ENCODE measurements at places on chromosomes 11 and 22.

DNA sequence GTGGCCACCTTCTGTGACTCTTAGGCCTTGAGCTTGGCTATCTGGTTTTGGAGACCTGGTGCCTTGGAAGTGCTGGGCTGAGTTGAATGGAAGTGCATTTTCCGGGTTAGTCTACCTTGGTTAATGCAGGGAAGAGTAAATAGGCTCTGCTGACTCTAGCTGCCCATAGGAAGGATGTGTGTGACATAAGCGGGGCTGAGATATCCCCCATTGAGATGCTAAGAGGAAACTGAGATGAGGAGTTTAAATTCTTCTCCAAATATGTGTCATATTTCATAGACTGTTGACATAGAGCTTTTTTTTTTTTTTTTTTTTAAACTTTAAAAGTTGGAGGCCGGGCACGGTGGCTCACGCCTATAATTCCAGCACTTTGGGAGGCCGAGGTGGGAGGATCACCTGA, 30.8 kb downstream of the ZNRF3 start:
- no peak for DNase-seq

DNA sequence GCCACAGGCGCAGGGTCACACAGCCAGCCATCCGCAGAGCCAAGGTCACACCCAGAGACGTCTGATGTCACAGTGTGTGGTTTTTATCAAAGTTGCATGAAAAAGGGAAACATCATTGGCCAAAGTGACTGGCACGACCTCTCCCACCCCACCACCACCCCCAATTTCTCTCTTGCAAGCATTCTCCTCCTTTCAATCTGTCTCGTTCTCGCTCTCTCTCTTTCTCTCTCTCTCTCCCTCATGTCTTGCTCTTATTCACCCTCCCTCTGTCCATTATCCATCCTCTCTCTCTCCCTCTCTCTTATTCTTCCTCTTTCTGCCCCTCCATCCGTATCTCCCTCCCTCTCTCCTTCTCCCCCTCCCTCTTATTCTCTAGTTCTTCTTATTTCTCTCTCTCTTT, 40.6 kb downstream of the MN1 start:
- DNase-seq, result no peak

- no peak for DNase-seq
These were observed 42.6 kb downstream of the GNB1L start for GRCh38 chr22:19811811-19812771.

GRCh38 chr11:45843158-45843924, 3.9 kb upstream of the CRY2 start:
- peak; percentile 49 for DNase-seq

GRCh38 chr11:74720596-74721478, 10.4 kb downstream of the CHRDL2 start:
- DNase-seq, result peak; percentile 44

- no peak for DNase-seq
These were observed 55.3 kb downstream of the OTOG start for GRCh38 chr11:17602105-17603001.

DNA sequence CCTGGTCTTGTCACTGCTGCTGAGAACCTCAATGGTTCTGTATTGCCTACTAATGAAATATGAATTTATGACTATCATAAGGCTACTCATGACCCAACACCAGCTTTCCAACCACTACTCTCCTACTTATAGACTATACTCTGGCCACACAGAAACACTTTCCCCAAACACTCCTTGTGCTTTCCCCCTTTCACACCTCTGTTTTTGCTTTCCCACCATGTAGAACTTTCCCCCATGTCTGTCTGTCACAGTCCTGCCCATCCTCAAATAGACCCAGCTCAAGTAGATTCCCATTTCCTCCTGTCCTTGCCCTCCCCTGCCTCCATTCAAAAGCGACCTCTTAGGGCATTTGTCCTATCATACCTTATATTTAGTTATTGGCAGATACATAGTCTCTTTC, 105.9 kb downstream of the ARFGAP2 start:
- DNase-seq, result no peak

DNA sequence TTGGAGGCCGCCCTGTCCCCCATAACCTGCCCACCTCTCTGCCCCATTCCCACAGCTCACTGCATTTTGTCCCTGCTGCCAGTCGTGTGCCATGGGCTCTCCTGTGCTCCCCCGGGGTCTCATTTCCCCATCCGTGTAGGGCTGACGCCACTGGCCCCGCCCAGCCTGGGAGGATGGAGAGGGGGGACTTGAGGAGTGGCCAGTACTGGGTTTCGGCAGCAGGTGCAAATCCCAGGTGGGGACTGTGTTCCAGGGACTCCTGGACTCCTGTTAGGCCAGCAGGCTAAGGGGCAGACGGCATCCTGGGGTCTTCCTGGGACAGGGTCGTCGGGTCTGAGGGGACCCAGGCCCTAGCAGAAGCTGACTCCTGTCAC, 1.2 kb upstream of the MYO7A start:
- no peak for DNase-seq

- DNase-seq, result no peak
These were observed 17.1 kb downstream of the KDM2A start for GRCh38 chr11:67136156-67136555.

GRCh38 chr11:23976426-23976825, 520.4 kb upstream of the LUZP2 start:
- DNase-seq, result no peak

DNA sequence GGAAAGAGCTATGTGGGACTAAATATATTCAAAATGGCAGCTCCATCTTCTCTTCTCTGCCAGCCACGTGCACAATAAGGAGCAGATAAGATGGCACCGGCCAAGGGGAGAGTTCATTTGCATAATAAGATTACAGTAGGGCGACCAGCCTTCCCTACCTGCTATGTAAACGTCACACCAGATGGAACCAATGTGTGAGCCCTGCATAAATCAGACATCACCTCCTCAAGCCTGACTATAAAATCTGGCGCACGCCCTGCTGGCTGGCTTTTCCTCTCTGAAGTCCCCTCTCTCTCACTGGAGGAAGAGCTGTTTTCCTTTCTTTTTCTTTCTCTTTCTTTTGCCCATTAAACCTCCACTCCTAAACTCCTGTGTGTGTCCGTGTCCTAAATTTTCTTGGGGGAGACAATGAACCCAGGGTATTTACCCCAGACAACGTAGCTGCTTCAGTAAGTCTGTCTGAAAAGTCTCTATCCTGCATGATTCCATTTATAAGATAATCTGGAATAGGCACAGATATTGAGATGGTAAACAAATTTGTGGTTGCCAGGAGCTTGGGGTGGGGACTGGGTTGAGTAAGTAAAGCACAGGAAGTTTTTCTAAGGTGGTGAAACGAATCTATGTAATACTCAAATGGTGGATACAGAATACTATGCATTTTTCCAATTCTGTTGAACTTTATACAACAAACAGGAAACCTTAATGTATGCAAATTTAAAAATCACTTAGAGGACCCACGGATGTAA, 670.0 kb upstream of the KIRREL3 start:
- DNase-seq, result no peak

DNA sequence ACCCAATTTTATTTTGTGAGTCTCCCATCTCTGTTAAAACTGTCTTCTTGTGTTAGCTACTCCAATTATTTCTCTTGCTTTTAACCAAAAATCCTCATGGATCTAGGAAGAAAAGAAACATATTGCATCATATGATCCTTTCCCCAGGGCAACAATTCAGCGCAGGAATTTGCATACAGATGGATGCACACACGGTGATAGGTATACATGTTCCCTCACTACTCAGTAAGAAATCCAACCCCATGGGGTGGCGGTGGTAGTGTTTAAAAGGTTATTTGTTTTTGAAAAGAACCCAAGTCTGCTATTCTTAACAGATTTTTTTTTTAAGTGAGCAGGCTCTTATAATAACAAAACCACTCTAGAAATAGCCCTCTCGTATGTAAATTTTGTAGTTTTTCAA, 4.2 kb upstream of the SYN3 start:
- DNase-seq, result no peak

- no peak for DNase-seq
These were observed 38.0 kb downstream of the C2CD3 start for GRCh38 chr11:74132833-74133232.

GRCh38 chr22:35915477-35916013, 113.1 kb downstream of the RBFOX2 start:
- no peak for DNase-seq

DNA sequence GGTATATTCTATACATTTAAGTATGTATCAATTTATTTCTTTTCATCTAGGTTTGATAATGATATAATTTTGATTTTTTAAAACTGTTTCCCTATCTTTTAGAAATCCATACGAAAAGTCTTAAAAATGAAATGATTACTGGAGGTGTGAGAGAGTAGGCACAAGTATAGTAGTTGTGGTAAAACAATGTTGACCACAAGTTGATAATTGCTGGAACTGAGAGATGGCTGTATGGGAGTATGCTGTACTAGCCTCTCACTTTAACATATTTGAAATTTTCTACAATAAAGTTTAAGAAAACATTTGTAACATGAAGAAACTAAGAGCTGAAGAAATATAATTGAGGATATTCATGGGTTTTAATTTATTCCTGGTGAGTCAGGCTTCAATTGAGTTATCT, 30.0 kb downstream of the FSHB start:
- DNase-seq, result no peak

- DNase-seq, result no peak
These were observed 3.3 kb upstream of the ANKRD13D start for GRCh38 chr11:67285541-67286498.

DNA sequence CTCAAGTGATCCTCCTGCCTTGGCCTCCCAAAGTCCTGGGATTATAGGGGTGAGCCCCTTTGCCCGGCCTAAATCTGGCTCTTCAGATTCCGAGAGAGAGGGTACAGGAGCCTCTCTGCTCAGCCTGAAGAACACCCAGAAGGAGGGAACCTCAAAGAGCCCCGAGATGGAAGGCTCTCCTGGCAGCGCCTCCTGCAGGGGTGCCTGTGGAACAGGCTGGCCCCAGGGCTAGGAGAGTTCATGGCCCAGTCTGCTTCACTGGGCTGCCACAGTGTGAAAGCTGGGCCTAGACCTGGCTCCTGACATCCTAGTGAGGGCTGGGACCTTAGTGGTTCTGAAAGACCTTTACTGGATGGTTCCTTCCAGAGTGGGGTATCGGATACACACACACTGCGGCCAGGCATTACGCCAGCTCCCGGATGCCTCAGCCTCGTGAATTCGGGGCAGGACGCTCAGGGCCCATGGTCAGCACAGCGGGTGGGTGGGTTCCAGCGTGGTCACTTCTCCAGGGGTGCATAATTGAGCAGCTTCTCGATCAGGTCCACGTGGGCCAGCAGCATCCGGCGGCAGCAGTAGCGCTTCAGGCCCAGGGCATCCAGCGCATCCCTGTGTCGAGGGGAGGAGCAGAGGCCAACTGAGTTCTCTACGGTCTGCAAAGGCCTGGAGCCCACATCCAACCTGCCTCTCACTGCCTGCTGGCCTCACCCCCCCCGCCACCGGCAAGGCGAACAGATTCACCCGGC, 2.3 kb downstream of the POLR2L start:
- DNase-seq, result no peak

GRCh38 chr11:58617976-58618557, 4.4 kb upstream of the CNTF start:
- no peak for DNase-seq

GRCh38 chr11:64095273-64095817, 59.6 kb downstream of the FLRT1 start:
- no peak for DNase-seq

GRCh38 chr11:121652971-121653370, 200.2 kb upstream of the SORL1-AS1 start:
- DNase-seq, result no peak

DNA sequence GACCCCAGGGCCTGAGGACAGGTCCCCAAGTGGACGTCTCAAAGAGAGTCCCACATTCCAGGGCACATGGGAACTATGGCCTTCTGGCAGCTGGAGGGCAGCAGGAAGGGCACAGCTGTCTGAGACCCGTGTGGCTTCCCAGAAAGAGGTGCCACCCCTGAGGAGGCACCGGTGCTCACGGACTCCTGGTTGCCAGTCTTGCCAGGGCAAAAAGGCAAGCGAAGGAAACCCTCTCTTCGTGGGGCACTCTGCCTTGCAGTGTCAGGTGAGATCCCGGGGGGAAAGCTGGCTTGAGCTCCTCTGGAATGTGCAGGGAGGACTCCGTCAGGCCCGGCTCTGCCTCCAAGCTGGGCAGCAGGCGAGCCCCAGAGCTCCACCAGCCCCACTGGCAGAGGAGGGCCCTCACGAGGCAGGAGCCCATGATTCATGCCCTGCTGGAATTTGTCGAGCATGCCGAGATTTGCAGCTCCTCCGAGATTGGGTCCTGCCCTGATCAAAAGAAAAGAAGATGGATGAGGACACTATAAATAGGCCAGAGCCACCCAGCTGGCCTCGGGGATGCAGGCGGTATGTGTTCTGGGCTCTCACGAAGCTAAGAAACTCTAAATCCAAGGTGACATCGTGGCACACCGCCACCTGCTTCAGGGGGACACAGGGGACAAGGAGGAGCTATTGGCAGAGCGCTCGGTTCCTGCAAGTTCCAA, 9.9 kb upstream of the CELSR1 start:
- no peak for DNase-seq

GRCh38 chr11:37406651-37407050, 808.6 kb upstream of the RAG2 start:
- no peak for DNase-seq

Data from amygdala (tissue), 56 donors.